ENCODE measurements at places on chromosomes 2 and 18.
A peak's percentile ranks its signal among the peaks of the same experiment; 100 is the strongest.

DNA sequence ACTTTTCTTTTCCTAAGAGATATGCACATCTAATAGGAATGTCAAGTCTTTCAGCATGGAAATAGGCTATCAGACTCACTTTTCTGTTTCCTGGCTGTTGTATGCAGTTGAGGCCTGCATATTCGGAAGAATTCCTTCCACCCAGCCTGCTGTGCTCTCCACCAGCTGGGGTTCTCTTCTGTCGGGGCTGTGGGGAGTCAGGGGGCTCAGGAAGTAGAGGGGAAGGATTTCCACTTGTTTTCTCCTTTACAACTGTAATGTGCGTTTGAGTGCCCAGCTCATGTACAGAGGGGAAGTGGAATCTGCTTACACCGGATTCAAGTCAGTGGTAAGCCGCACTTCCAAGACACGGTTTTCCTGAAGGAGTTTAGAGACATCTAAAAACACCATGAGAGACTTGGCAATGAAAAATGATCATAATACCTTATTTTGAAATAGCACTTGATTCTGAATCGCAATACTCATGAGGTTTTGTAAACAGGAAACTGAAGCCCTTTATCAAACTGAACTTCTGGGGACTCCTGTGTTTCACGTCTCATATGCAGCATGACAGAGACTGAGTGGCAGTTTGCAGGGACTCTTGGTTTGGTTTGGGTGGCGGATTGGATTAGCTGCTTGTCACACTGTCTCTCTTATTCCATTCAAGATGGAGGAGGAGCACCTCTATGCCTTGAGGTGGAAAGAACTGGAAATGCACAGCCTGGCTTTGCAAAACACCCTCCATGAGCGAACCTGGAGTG is 90.4 kb downstream of the MTCL1 start:
- DNase-seq = no peak

GRCh38 chr2:17051538-17051937 is 385.9 kb upstream of the CYRIA start:
- DNase-seq = no peak

DNA sequence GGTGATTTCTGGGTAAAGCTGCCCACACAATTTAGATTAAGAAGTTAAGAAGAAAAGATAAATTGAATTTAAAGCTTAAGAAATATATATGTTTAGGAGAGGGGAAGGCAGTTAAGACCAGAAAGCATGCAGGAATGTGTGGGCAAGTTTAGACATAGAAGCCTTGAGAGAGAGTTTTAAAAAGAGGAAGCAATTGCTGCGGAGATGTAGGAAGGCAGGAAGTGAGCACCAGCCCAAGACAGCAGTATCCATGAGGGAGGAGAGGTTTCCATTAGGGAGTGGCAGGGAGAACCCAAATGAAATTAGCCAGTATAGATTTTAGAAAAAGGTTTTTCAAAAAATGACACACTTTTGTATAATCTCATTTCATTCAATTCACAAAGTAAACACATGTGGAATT is 24.3 kb downstream of the DSC2 start:
- DNase-seq = no peak

- DNase-seq = no peak
These were observed 31.6 kb upstream of the NOSTRIN start for GRCh38 chr2:168770796-168771195.

GRCh38 chr2:22037274-22037673 is 913.5 kb downstream of the TDRD15 start:
- peak; percentile 19 for DNase-seq

DNA sequence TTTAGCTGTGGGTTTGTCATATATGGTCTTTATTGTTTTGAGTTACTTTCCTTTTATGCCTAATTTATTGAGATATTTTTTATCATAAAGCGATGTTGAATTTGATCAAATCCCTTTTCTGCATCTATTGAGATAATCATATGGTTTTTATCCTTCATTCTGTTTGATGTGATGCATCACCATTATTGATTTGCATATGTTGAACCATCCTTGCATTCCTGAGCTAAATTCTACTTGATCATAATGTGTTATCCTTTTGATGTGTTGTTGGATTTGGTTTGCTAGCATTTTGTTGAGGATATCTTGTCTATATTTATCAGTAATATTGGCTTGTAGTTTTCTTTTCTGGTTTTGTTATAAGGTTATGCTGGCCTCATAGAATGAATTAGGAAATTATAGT is 308.5 kb downstream of the ADCYAP1 start:
- DNase-seq = peak; percentile 52

DNA sequence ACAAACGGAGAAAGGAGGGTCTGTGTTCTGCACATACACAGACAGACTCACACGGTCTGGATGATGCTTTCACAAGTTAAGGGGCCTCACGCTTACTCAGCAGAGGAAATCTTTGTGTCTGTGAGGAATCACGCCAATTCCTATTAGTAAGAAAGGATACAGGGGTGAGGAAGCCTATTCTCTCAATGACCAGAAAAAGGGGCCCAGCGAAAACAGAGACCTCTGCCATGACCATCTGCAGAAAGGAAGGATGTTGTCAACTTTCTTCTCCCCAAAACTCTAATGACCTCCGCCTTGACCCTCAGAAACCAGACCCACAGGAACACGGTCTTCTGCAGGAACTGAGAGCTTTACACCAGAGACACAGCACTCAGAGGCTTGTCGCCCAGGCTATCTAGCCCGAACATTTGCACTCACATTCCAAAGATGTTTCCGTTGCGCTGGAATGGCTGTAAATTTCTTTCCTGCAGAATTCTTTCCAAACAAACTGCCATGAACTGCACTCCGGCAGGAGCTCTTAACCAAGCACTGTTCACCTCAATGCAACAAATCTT is 186.3 kb downstream of the TCF4 start:
- no peak for DNase-seq

- DNase-seq = no peak
These were observed 156.6 kb downstream of the TXNL1 start for GRCh38 chr18:56481751-56482150.

- no peak for DNase-seq
These were observed 41.9 kb upstream of the TBC1D8 start for GRCh38 chr2:101193033-101193626.

- peak; percentile 55 for DNase-seq
These were observed 94.2 kb upstream of the SLC39A10 start for GRCh38 chr2:195562570-195563566.

DNA sequence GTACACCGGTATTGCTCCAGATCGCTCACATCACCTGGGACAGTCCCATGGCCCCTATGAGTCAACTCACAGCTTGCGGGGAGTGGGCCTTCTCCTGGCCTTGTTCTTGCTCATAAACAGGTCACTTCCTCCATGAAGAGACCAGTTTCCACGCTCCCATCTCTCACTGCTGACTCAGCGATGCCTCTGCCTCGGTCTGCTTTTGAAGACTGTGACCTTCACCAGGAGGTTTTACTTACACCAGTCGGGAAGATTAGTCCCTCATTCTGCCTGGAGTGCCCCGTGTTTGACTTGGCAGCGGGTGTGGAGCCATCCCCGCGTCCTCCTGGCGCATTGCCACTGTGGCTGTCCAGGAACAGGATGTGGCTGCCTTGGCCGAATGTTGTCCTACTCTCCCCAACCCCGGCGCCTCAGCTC is 159.8 kb downstream of the RHBDD1 start:
- peak; percentile 70 for DNase-seq

DNA sequence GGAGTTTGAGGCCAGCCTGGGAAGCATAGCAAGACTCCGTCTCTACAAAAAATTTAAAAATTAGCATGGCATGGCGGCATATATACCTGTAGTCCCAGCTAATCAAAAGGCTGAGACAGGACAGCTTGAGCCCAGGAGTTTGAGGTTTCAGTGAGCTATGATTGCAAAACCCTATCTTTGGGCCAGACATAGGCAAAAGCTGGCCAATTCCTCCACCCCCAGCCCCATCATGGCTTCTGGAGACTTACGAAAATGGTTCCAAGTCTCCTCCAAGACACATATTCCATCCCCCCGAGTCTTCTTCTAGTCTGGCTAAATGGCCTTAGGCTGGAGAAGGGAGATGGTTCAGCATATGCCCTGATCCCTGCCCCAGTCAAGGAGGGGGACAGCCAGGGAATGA is 172.8 kb upstream of the HAAO start:
- no peak for DNase-seq

DNA sequence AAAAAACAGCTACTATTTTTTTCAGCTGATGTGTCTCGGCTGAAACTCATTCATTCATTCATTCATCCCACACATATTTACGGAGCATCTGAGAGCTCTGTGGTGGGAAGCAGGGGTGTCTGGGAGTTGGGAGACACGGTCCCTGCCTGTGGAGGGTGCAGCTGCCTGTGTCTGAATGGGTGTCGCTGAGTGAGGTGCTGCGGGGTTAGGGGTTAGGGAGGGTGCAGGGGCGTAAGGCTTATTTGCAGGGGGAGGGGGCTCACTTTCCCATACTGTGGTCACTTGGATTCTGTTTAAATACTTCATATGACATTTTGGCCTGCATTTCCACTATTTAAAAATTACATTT is 89.4 kb upstream of the ASB18 start:
- no peak for DNase-seq

- DNase-seq = no peak
These were observed 53.7 kb downstream of the THUMPD2 start for GRCh38 chr2:39725401-39725800.

DNA sequence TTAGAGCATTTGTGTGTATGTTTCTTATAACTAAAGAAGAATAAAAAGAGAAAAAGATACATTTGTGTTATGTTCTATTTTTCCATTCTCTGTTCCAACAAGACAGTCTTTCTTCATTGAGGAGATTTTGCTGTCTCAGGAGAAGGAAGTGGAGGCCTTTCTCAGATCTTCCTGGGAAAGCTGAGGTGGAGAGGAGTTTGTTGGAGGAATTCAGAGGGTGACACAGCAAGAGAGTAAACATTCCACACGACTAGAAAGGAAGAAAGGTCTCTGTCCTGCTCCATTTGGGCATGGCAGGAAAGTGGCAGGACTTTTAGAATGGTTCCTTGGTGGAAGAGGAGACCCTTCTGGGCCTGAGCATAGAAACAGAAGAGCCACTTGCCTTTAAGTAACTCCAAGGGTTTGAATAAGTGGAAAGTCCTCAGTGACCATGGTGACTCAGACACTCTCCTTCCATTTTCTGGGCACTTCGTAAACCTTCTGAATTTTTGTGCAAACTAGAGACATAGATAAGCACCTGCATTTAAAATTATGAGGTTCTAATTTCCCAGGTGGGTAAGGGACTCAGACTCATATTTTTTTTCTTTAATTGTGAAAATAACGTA is 52.3 kb upstream of the COL5A2 start:
- peak; percentile 34 for DNase-seq

DNA sequence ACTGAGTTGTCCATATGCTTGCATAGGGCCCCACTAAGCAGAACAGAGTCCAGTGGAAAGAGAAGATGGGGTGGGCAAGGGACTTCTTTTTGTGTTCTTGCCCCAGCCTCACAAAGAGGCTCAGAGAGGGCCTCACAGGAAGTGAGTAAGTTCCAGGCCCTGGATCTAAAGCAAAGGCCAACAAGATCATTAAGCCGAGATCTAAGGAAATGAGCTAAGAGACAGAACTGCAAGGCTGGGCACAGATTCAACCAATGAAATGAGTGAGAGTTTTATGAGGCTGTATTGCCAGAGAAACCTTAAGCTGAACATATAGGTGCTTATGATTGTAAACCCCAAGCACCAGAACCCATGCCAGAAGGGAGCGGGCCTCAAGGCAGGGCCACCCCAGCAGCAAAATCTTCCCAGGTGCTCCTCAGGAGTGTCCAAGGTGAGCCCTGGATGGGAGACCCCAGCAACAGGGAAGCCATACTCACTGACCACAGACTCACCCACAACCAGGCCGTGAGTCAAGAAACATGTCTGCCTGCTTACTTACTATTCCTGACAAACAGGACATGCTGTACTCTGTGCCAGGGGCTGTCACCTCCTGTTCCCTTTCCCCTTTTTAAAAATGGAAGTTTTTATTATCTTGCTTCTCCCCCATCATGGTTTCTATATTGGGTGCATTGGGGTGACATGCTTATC is 40.2 kb downstream of the SLC14A1 start:
- DNase-seq = no peak

DNA sequence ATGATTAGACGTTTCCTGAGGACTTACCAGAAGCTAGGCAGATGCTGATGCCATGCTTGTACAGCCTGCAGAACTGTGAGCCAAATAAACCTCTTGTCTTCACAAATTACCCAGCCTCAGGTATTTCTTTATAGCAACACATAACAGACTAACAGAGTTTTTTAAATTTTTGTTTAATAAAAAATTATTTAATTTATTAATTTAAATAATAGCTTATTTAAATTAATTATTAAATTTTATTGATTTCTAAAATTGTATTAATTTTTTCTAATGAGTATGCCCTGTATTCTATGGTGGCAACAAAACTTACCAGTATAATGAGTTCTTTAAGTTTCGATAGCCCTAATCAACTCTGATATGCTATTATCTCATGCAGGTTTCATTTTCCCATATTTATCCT is 259.8 kb downstream of the IKZF2 start:
- DNase-seq = no peak

- peak; percentile 38 for DNase-seq
These were observed 108.7 kb downstream of the UXS1 start for GRCh38 chr2:106085181-106085940.

- no peak for DNase-seq
These were observed 56.0 kb downstream of the LIPG start for GRCh38 chr18:49617865-49618264.

- peak; percentile 51 for DNase-seq
These were observed 28.9 kb upstream of the LPIN2 start for GRCh38 chr18:3041843-3042242.

DNA sequence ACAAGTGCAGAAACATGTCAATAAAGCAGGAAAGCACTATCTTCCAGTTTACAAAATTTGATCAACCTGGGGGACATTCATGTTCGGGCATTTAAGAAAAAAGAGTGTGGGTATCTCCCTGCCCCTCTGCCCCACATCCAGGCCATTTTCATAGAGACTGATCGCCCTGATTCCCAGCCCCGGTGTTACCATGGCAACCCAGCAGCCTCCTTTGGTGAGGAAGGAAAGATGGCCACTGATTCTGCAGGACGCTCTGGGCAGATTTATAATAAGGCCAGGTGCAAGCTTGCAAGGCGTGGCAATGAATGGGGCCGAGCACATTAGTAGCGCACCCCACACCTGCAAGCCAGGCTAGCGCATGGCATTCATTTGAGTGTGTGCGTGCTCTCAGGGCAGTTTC is 36.7 kb upstream of the ARL4C start:
- DNase-seq = peak; percentile 34

DNA sequence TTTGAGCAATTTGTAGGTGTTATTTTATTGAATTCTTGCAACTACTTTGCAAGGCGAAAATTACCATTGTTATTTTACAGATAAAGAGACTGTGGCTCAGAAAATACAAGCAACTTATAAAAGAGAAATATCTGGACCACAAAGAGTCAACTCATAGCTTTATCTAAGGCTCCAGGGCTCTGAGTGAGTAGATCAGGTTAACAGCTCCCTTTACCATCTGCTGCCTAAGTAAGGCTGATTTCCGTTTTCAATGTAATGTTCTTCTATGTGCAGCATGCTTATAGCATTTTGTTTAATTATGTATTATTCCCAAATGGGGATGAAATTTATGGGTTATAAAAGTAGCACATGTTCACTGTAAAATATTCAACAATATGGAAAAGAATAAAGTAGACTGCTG is 299.1 kb upstream of the TNP1 start:
- DNase-seq = no peak
